Sigmoid colon (tissue), 7 donors: ENCODE measurements at places on chromosomes 12 and 14. TPM values are rescaled to one million over a fixed set of nuclear protein-coding genes. Genes with fewer than 3 reads are reported as not detected.

DNA sequence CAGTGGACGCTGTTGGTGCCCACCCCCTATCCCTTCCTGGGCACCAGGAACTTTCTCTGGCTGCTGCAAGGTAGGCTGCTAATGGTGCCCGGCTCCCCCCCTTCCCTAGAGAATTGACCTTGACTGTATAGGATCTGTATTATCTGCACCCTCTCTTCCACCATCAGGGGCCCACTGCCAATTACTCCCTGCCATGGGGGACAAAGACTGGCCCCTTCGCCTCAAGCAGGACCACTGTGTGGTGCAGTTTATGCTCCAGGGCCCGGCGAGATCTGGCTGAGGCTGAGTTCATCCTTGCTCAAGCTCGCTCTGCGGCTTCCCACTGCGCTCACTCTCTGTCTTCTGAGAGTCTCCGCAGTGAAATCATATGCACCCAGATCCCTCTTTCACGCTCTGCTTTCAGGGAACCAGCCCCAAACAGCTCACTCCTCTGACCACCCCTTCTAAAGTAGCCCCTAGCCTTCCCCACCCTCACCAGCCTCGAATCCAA is 95.2 kb downstream of the LGMN start:
- DNase-seq, result no peak
- H3K4me3 ChIP-seq, result peak overlapping the region; percentile 23
- no peaks in the 10 kb centered on the region for H3K4me1 ChIP-seq

DNA sequence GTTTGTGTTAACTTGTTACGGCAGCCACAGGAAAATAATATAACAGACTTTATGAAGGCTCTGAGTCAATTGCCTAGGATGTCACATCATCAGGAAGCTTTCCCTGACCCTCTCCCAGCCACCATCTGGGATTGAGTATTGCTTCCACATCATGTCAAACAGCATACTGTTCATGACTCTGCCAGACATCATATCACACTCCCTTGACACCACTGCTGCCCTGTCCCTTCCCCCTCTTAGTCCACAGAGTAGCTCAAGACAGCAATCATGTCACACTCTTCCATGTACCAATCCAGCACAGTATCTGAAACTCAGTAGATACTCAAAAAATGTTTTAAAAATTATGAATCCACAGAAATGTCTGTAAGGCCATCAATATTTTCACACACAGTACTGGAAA is 168.0 kb downstream of the PIK3C2G start:
- no peaks in the 10 kb centered on the region for H3K36me3 ChIP-seq
- H3K27me3 ChIP-seq, result no peaks in the 10 kb centered on the region
- no peak overlapping the region for H3K4me3 ChIP-seq
- H3K27ac ChIP-seq, result no peak overlapping the region
- H3K4me1 ChIP-seq, result peaks cover 6% of the 10 kb centered on the region

The OR4E2 gene
- not detected for total RNA-seq

GRCh38 chr14:28494196-28494595 is 272.4 kb upstream of the FOXG1 start:
- H3K27ac ChIP-seq, result no peak overlapping the region
- no peaks in the 10 kb centered on the region for H3K4me1 ChIP-seq
- no peak overlapping the region for H3K4me3 ChIP-seq
- no peak for DNase-seq

The TAS2R14 gene
- total RNA-seq, result 6.8 TPM

The SLC38A6 gene
- 27.3 TPM for total RNA-seq

- peak overlapping the region; percentile 94 for H3K27ac ChIP-seq
- peaks cover 19% of the 10 kb centered on the region for H3K4me1 ChIP-seq
- no peaks in the 10 kb centered on the region for H3K36me3 ChIP-seq
- DNase-seq, result peak; percentile 73
- H3K4me3 ChIP-seq, result peak overlapping the region; percentile 90
- H3K27me3 ChIP-seq, result no peaks in the 10 kb centered on the region
Observed at GRCh38 chr12:132955094-132956010, 754 bp downstream of the ZNF605 start.

- H3K4me3 ChIP-seq, result no peak overlapping the region
- H3K27me3 ChIP-seq, result no peaks in the 10 kb centered on the region
- H3K36me3 ChIP-seq, result no peaks in the 10 kb centered on the region
- no peaks in the 10 kb centered on the region for H3K4me1 ChIP-seq
Observed at GRCh38 chr12:45553204-45553603, 176.3 kb upstream of the ARID2 start.

The GPR84 gene
- not detected for total RNA-seq

- H3K27ac ChIP-seq, result no peak overlapping the region
- H3K4me1 ChIP-seq, result peaks cover 28% of the 10 kb centered on the region
- H3K4me3 ChIP-seq, result no peak overlapping the region
- H3K27me3 ChIP-seq, result peaks cover 76% of the 10 kb centered on the region
- no peaks in the 10 kb centered on the region for H3K36me3 ChIP-seq
Observed at GRCh38 chr12:57628280-57629191, 4.5 kb downstream of the B4GALNT1 start.

The BCDIN3D gene
- 4.8 TPM for total RNA-seq

The SETD3 gene
- 164 TPM for total RNA-seq

GRCh38 chr12:58895053-58895452 is 25.3 kb downstream of the LRIG3 start:
- no peak overlapping the region for H3K27ac ChIP-seq
- peaks cover 5% of the 10 kb centered on the region for H3K36me3 ChIP-seq
- H3K4me1 ChIP-seq, result no peaks in the 10 kb centered on the region
- no peaks in the 10 kb centered on the region for H3K27me3 ChIP-seq

DNA sequence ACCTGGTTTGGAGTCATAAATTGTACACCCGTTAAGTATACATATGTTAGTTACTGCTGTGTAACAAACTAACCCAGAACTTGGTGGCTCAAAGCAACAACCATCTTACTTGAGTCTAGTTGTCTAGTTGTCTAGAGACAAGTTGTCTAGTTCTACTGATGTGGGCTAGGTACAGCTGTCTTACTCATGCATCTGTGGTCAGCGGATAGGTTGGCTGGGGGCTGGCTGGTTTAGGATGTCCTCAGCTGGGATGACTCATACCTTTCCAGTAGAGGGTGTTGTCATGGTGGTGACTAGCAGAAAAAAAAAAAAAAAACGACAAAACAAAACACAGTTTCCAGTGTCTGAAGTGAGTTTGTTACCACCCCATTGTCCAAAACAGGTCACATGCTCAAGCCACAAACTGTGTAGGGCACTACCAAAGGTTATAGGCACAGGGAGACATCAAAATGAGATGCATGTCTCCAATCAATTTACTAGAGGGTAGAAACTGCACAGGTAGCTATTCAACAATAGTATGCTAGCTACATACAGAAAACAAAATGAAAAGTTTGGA is 680.3 kb downstream of the MED13L start:
- peaks cover 63% of the 10 kb centered on the region for H3K27me3 ChIP-seq
- no peaks in the 10 kb centered on the region for H3K36me3 ChIP-seq
- H3K4me3 ChIP-seq, result no peak overlapping the region

- no peak overlapping the region for H3K27ac ChIP-seq
- no peaks in the 10 kb centered on the region for H3K36me3 ChIP-seq
- no peaks in the 10 kb centered on the region for H3K27me3 ChIP-seq
- H3K4me3 ChIP-seq, result no peak overlapping the region
- DNase-seq, result no peak
Observed at GRCh38 chr12:5008661-5009060, 35.0 kb upstream of the KCNA5 start.

DNA sequence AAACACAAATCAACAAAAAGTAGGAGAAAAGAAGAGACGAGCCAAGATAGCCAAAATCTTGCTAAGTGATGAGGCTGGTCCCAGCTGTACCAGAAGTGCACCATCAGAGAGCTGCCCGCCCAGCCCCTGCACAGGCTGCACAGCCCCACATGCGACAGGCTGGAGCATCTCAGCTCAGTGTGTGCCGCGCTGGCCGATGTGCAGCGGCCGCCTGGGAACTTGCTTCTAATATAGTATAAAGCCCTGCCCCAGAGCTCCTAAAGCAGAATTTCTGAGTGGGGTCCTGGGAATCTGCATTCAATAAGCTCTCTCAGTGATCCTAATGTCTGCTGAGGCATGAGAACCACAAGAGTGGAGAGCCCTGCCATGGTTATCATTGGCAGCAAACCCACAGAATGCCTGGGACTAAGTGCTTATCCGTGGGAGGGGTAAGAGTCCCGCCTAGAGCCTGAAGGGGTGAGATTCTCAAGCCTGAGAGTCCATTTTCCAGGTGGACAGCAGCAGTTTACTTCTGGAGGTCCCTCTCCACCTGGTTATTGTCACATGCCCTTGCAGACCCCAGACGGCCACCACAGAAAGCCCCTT is 171.6 kb downstream of the DPF3 start:
- H3K4me1 ChIP-seq, result no peaks in the 10 kb centered on the region
- no peaks in the 10 kb centered on the region for H3K27me3 ChIP-seq
- H3K36me3 ChIP-seq, result no peaks in the 10 kb centered on the region
- no peak overlapping the region for H3K4me3 ChIP-seq
- no peak overlapping the region for H3K27ac ChIP-seq
- DNase-seq, result no peak

DNA sequence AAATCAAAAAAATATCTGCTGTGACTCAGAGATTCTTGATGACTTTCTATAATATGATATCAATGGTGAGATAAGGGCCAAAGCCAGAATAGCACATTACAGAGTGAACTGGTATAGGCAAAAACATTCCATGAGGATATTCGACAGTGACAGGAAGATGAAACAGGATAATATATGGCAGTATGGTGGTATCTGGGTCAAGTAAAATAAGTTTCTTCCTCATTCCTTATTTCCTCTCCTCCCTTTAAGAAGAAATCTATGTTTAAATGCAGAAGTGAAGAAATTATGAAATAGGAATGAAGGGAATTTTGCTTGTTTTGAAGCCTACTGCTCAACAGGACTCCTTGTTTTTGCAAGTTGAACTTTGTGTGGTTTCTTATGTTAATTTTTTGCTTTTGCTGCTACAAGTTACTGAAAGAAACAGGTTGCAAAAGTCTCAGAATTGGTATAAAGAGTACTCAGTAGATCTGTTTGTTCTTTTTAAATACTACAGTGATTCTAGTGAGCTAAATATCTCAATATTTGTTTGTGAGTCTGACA is 7.0 kb downstream of the ACSS3 start:
- no peaks in the 10 kb centered on the region for H3K27me3 ChIP-seq
- no peak for DNase-seq
- H3K4me1 ChIP-seq, result no peaks in the 10 kb centered on the region

DNA sequence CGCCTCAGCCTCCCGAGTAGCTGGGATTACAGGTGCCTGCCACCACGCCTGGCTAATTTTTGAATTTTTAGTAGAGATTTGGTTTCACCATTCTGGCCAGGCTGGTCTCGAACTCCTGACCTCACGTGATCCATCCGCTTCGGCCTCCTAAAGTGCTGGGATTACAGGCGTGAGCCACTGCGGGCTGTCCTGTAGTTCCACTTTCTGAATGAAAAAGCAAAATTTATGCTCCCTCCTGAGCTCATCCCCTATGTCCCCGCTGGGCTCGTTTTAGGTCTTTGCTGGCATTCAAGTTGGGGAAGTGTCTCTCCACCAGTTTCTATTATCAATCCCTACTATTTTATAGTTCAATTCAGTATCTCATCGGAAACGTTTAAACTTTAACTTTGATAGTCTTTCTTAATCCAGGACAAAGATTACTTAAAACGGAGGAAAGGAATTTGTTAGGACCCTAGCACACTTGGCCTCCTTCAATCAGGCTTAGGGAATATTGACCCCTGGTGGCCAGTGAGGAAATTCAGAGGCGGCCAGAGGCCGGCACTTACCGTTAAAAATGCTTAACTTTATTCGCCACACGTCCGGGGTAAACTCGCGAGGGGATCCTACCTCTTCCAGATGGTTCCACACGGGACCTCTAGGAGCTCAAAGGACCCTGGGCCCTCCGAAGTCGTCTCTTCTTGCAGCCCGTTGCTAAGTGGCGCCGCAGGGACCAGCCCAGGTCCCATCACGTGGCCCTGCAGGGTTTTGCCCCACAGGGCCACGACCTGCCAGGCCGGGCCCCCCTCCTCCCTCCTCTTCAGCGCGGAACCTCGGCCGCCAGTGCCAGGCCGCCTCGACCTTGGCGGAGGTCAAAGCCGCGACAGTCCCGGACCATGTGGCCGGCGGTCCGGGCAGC is 11.4 kb upstream of the DNAL1 start:
- H3K4me3 ChIP-seq, result peak overlapping the region; percentile 58
- H3K36me3 ChIP-seq, result no peaks in the 10 kb centered on the region
- peak overlapping the region; percentile 58 for H3K27ac ChIP-seq
- no peaks in the 10 kb centered on the region for H3K4me1 ChIP-seq
- peak; percentile 79 for DNase-seq
- H3K27me3 ChIP-seq, result no peaks in the 10 kb centered on the region

DNA sequence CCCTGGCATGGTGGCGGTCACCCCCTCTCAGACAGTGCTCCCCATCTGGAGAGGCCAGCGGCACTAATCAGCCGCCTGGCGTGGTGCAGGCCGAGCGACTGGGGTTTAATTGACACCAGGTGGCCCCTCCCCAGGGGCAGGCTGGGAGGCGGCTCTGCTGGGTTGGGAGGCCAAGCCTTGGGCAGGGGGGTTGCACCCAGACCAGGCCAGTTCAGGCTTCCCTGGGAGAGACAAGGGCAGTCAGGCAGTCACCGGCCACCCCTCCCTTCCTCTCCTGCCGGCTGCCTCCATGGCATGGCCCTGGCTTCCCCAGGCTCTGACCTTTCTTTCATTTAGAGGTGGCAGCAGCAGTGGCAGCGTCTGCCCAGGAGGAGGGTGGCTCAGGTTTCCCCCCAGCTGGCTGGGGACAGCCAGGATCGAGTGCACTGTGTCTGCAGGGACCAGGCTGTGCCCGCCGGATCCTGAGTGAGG is 78.1 kb upstream of the NOS1 start:
- no peaks in the 10 kb centered on the region for H3K27me3 ChIP-seq
- no peak for DNase-seq
- no peaks in the 10 kb centered on the region for H3K36me3 ChIP-seq
- H3K4me3 ChIP-seq, result no peak overlapping the region

DNA sequence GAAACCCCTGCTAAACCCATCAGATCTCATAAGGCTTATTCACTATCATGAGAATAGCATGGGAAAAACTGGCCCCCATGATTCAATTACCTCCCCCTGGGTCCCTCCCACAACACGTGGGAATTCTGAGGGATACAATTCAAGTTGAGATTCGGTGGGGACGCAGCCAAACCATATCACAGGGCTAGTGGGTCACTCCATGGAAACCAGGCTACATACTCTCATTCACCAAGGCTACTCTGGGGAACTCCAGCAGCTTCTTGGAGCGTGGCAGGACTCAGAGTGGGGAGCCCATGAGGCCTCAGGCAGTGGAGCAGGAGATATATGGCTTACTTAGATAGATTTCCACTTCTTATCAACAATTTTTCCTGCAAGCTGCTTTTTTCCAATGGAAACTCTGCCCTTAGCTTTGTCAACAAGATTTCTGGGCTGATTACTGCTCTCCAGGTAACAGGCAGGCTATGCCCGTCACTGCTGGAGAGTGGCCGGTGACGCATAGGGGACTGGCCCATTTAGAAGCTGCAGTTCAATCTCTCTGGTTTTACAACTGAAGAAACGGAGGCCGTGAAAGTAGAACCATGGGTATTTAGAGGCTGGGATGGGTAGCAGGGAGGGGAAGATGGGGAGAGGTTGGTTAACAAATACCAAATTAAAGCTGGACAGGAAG is 16.5 kb downstream of the VDR start:
- H3K36me3 ChIP-seq, result no peaks in the 10 kb centered on the region
- DNase-seq, result no peak
- no peak overlapping the region for H3K4me3 ChIP-seq
- no peak overlapping the region for H3K27ac ChIP-seq
- no peaks in the 10 kb centered on the region for H3K4me1 ChIP-seq

GRCh38 chr12:24066865-24067264 is 117.4 kb upstream of the SOX5 start:
- H3K4me3 ChIP-seq, result no peak overlapping the region
- H3K27ac ChIP-seq, result no peak overlapping the region
- peaks cover 18% of the 10 kb centered on the region for H3K4me1 ChIP-seq
- no peaks in the 10 kb centered on the region for H3K27me3 ChIP-seq
- H3K36me3 ChIP-seq, result no peaks in the 10 kb centered on the region

The FOXN4 gene
- not detected for total RNA-seq
